ENCODE measurements at places on chromosomes 3 and 15.
A peak's percentile ranks its signal among the peaks of the same experiment; 100 is the strongest.

DNA sequence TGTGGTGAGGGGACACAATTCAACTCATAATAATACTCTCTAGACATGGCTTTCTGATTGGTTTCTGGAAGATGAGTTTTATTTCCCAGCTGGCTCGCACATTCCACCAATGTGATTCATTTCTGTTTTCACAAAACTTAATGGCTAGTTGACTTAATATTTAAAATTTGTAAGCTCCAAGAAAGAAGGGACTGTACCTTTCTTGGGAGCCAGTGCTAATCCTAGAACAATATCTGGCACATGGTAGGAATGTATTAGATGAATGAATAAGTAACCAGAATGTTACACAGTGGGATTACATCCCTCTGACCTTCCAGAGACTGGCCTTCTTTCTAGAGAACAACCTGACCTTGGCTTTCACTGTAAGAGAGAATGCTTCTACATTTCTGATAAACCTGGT lies 262.8 kb downstream of the RORA start:
- no peak for DNase-seq

DNA sequence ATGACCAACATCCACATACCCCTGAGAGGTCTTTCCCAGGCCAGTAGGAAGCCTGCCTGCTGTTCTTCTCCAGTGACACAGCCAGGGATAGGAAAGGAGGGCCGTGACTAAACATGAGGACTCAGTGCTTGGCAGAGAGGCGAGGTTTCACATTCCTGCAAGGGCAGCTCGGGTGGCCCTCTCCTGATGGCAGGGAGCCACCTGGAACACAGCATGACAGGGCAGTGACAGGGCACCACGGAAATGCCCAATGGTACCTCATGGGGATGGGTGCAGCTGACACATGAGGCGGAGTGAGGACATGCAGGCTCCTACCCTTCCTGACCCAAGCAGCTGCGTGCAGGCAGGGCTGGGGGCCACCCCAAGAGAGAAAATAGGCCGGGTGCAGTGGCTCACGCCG lies 7.4 kb upstream of the TGM5 start:
- DNase-seq, result no peak

GRCh38 chr3:6438031-6438430 lies 422.9 kb upstream of the GRM7 start:
- no peak for DNase-seq

DNA sequence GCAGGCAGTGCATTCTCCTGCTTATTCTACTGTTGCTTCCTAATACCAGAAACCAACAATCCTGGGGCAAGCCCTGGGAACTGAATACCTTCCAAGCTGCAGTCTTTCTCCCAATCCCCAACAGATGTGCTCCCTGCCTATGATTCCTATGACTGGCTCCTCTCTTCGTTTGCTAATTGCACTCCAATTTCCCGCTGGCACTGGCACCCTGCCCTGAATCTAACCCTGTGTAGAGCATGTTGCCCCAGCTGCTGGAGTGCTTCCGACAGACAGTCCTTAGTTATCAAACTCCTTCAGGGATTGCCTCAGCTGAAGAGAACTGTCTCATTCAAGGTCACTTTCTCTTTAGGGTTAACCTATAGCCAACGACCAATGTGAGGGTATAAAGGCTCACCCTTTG lies 214.1 kb downstream of the NECTIN3 start:
- DNase-seq, result no peak

DNA sequence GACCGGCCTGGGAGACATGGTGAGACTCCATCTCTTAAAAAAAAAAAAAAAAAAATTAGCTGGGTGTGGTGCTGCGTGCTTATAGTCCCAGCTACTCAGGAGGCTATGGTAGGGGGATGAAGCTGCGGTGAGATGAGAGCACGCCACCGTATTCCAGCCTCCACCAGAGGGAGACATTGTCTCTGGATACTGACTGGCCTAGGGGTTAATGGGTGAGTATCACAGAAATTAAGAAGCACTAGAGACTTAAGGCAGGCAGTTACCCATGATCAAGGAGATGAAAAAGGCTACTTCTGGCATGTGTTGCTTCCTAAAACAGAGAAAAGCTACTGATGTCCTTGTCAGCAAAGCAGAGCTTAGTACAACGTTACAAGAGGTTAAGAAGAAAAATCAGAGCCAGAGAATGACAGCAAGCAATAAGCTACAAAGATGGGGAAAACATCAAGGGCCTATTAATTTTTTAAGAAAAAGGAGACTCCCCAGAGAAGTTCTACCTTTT lies 8.6 kb downstream of the TFRC start:
- peak; percentile 67 for DNase-seq

DNA sequence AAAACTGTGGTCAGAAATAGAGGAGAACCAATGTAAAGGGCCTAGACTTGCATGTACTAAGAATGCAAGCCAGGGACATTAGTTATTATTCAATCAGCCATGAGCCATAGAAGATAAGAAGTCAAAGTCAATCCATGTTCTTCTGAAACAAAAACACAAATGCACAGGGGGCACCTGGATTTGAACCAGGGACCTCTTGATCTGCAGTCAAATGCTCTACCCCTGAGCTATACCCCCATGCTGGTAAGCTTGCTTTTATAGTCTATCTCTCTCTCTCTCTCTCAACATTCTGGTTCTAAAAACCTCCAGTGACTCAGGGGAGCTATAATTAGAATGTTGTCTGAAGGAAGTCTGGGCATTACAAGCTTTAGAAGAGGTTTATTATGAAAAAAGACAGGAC lies 85.6 kb upstream of the ACP3 start:
- peak; percentile 30 for DNase-seq

GRCh38 chr3:171223396-171223795 lies 196.9 kb upstream of the SLC2A2 start:
- DNase-seq, result no peak

DNA sequence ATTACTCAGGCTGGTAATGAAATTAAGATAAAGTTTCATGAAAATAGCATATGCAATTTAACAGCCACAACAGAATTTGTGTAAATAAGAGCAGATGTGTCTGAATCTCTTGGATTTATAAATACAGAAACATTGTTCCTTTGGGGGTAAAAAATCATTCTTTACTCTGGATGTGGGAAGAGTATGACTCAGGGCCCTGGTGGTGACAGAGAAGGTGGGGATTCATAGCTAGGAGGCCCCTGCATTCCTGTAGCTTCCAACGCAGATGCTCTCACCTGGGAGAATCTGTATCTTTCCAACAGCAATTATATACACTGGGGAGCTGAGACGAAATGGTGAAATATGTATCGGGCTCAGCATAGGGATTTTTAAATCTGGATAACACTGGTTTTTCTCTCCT lies 167.6 kb upstream of the CADPS start:
- DNase-seq, result no peak

DNA sequence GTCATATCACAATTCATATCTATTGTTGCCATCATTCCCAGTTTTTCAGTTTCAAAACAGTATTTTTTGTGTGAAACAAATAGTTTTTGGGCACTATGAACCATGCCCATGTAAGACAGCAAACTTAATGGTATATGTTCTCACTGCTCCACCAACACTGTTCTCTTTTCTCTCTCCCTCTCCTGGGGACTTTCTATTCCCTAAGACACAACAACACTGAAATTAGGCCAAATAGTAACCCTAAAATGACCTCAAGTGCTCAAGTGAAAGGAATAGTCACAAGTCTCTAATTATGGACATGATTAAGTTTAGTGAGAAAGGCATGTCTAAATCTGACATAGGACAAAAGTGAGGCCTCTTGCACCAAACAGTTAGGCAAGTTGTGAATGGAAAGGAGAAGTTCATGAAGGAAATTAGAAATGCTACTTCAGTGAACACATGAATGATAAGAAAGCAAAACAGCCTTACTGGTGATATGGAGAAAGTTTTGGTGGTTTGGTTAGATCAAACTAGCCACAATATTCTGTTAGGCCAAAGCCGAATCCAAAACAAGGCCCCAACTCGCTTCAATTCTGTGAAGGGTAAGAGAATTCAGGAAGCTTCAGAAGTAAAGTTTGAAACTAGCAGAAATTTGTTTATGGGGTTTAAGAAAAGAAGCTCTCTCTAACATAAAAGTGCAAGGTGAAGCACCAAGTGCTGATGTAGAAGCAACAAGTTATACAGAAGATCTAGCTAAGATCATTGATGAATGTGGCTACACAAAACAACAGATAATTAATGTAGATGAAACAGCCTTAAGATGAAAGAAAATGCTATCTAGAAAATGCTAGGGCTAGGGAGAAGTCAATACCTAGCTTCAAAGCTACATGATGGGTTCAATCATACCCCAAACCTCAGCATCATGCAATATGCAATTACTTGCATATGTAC lies 104.2 kb downstream of the CBLB start:
- no peak for DNase-seq

GRCh38 chr3:19899264-19899663 lies 34.8 kb downstream of the EFHB start:
- DNase-seq, result no peak

DNA sequence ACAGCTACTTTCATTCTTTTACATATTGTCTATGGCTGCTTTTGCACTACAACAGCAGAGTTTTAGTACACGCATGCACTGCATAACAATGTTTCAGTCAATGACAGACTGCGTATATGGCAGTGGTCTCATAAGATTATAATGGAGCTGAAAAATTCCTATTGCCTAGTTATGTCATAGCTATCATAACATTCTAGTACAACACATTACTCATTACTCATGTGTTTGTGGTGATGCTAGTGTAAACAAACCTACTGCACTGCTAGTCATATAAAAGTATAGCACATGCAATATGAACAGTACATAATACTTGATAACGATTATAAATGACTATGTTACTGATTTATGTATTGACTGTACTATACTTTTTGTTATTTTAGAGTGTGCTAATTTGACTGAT lies 47.9 kb downstream of the QTRT2 start:
- no peak for DNase-seq

DNA sequence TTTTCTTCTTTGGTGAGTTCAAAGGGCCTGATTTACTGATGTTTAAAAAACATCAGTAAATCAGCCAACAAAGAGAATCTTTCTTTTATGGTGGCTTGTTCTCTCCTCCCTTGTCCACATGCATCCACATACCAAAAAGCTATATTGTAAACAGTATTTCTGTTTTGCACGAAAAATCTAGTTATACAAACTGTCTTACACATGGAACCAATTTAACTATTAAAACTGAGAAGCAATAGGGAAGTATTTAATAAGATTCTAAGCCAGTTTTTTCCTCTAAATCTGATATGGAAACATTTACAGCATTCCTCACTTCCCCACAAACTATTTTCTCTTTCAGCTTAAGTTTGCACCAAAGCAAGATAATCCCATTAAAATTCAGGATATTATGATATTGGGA lies 110.8 kb upstream of the ICE2 start:
- DNase-seq, result no peak

- no peak for DNase-seq
Observed at GRCh38 chr3:25324954-25325655, 103.0 kb upstream of the RARB start.

GRCh38 chr3:134366928-134367811 lies 7.1 kb downstream of the AMOTL2 start:
- DNase-seq, result no peak

Measured in NCI-H446 (cell line).